Renal cortex interstitium (tissue), 15 donors: ENCODE measurements at places on chromosomes 2 and 18.
A peak's percentile ranks its signal among the peaks of the same experiment; 100 is the strongest.

DNA sequence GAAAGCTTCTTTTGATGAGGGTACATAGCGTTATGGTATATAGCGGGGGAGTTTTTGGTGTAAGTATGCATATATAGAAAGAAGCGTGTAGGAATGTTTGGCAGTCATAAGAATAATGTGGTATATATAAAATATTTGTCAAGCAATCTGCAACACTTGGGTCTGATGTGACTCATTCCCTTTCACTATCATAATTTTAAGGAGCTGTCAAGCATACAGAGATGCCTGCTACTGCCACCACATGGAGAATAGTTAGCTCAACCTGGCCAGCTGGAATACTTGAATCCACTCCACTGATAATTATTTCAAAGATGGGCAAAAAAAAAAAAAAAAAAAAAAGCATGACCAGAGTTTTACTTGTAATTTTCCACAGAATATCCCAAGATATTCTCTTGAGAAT lies 559.8 kb upstream of the REG3G start:
- DNase-seq, result no peak

DNA sequence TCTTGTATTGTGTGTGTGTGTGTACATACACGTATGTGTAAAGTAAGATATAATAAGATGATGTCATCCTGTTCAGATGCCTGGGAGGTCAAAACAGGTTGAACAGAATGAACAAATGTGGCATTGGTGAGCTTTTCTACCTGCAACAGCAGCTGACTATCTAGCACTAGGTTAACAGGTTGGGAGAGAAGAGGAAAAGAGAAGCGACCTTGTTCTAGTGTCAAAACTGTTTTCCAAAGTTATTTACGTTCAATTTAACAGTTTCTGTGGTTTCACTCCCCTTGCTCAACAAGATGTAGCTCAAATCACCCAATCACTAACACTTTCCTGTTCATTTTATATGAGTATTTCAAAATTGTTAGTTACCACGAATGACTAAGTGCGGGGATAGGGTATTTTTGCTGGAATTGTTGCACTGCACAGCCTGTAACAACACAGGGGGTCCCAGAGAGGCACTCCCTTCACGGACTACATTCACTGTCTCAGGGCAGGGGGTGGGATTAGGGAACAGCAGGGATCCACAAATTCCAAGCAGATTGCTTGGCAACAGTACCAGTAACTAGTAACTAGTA lies 67.5 kb upstream of the DTNB start:
- no peak for DNase-seq

DNA sequence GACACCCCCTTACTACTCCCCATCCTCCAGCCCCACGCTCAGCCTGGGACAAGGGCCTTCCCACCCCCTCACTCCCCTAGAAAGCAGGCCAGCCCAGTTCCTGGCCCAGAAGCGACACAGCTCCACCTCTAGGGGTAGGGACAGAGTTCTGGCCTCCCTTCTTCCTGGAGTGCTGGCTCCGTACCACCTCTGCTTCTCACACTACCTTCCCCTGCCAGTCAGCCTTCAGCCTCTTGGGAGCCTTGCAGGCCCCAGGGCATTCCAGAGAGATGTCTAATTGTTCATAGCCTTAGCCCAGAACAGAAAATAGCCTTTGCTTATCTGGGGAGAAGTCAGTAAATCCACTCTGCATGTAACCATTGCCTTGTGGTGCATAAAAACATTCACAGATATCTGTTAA lies 13.1 kb upstream of the CATIP start:
- no peak for DNase-seq

- no peak for DNase-seq
These were observed 6.2 kb upstream of the INPP4A start for GRCh38 chr2:98438190-98439133.

DNA sequence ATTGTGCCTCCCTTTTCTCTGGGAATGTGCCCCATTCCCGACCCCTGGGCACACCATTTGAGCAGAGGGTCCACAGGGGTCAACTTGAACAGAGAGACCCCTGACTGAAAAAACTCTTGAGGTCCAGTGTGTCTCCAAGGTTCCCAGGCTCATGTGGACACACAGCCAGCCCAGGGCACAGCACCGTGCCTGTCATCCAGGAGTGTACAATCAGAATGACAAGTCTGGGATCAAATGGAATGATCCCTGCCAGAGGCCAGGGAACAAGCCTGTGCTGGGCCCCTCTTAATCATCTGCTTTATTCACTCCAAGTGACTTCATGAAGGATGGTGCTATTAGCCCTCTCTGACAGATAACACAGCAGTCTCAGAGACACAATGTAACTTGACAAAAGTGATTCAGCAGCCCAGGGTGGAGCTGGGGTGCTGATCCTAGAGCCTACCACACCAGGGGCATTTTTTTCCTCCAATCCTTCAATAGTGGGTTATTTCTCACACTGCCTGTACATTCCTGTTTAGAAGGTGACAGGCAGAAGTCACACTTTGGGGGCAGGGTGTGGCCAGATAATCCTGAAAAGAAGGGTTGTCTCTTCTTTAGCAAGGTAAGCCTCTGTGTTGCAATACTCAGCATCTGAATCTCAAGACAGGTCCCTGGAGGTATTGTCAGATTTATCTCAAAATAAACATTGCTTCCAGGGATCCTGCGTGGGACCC lies 84.0 kb upstream of the TMEM200C start:
- DNase-seq, result no peak

DNA sequence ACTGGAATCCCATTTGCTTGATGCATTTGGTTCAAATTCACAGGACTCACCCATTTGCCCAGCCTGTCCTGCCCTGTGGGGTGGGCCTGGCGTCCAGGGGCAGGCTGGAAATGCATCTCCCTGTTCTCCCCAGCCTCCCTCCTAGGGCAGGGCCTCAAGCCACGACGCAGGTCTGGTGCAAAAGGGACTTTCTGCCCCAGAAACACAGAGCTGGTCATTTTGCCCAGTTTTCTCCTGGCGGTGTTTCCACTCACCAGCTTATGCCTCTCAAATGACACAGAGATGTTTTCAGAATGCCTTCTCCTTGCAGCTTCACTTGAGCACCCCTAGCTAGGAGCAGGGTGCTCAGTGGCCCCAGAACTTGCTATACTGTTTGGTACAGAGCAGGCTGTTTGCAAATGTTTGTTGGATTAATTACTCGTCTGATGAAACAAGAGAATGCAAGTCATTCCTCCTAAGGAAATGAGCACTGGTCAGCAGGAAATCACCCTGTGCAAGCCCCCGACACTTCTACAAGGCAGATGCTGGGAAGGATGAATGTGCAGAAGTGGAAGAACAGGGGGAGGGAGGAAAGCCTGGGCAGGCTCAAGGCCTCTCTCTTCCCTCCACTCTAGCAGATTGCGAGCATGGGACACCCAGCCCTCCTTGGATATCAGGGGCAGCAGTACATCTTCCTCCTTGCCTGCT lies 164.3 kb upstream of the APCDD1 start:
- DNase-seq, result peak; percentile 47

DNA sequence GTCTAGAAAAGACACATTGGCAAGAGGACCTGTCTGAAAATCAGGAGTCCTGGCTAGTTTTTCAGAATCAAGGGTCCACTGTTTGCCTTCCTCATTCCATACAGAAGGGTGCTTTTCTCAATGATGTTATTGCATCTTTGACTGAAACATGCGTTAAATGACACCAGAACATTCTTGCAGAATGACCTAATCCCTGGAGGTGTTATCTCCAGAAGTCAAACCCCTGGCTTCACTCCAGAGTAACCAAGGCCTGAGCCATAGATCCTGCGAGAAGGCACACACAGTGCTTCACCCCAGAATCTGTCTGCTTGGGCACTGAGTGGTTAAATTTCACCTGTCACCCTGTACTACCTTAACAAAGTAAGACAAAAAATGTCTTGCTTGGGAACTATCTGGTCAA lies 1055.2 kb upstream of the FANCL start:
- DNase-seq, result no peak

GRCh38 chr2:58959996-58960395 lies 718.9 kb upstream of the FANCL start:
- no peak for DNase-seq

- DNase-seq, result no peak
These were observed 23.6 kb downstream of the OLA1 start for GRCh38 chr2:174224665-174225288.

DNA sequence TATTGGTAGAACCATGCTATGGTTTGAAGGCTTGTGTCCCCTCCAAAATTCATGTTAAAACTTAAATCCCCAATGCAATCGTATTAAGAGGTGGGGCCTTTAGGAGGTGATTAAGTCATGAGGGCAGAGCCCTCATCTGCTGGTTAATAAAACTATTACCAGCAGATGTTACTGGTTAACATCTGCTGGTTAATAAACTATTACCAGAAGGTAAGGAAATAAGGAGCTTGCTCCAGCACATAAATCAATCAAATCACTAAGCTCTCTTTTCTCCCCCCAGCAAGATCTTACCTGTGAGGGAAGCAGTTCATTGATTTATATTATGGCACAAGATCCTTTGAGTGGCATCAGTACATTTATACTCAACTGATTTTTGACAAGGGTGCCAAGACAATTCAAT lies 96.9 kb downstream of the AAK1 start:
- DNase-seq, result no peak

DNA sequence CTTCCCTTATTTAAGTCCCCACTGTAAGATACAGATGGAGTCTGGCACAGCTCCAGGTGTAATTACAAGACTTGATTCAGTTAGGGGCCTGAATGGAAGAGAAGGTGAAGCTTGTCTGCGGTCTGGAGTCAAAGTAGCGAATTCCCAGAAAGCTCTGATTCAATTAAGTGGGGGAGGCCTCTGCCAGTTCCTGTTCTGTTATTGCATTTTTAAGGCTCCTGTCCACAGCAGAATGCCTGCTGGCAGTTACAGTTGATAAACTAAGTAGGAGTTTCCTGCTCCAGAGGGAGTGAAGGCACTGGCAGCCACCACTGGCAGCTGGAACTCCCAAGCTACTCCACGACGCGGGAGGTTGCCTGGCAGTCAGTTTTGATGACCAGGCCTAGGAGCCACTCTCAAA lies 181.1 kb downstream of the SOCS6 start:
- DNase-seq, result no peak

DNA sequence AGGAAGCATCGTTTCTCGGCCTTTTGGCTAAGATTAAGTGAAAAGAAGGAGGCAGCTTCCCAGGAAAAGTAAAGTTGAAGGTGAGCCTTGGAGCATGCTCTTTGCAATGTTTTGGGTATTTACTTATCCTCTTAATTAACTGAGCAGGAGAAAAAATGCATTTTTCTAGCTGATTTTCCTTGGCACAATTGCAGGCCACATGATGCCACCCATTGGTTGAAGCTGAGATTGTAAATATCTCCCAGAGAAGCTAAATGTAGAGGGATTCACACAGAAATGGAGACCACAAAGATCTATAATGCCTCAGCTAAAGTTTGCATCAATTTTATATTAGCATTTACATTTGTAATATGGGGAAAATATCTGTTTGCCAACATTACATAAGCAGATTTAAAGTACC lies 294.1 kb downstream of the KCNS3 start:
- DNase-seq, result no peak

DNA sequence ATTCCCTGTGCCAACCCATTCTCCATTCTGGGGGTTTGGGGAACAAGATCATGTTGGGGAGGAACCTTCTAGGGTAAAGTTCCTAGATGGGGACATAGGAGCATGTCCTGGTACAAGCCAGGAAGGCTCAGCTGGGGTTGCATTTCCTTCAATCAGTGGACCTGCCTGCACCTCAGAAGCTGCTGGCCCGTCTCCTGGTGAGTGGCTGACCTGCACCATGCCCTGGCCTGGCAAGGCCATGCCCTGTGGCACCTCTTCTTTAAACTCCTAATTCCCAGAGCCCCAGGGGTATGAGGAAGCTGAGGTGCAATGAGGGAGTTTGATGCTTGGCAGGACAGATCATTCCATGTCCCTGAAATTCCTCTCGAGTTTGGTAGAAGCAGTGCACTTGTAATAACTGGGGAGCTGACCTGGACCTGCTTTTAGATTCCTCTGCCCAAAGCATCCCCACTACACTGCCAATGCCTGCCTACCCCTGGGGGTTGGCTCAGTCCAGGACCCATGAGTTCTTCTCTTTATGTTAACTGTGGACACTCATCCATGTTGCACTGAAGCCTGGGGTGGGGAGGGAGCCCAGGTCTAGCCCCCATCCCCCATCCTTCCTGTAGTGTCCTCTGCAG lies 25.3 kb downstream of the MROH2A start:
- no peak for DNase-seq

DNA sequence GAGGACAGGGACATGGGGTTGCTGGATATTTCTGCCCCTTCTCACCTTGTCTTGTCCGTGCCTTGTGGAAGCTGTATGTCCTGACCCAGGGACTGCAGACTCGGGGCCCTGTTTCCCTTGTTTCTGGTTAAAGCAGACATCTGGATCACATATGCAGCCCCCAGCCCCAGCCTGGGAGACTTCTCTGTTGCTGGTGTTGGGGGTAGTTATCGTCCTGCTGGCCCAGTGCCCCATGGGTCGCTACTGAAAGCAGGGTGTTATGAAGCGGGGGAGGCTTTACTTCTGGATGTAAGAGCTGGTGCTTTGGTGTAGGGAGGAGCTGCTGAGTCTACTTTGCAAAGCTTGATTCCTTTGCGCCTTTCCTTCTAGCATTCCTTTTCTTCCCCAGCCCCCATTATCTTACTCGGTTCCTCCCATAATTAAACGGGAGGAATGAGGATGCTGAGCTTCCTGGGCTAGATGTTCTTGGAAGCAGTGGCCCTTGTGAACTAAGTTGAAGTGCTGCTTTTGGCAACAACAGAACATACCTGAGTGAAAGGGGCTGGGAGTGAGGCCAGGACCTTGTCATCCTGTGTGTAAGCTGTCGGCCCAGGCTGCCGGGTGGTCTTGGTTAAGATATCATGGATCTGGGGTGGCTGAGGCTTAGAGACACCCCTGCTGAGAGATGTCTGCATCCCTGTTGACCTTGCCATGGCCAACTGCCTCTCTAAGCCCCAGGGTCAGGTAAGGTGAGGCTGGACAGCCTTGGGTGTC lies 3.4 kb downstream of the TET3 start:
- DNase-seq, result no peak

DNA sequence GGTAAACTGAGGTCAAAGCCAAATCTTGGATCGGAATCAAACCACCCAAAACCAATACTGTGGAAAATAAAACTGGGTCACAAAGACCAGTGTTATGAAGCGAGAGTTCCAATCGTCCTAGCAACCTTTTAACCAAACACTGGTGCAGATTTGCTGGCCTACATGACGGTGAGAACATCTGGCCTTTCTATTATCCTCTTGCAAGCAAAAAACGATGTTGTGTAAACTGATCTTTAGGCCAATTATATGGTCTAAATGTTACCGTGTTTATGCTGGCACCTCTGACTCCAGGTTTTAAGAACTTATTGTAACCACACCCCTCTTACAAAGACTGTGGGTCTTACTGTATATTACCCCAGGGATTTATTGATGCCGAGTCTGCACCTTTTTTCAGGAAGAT lies 145.9 kb downstream of the GFPT1 start:
- no peak for DNase-seq

- no peak for DNase-seq
These were observed 68.5 kb downstream of the ZEB2 start for GRCh38 chr2:144451443-144451842.

- no peak for DNase-seq
These were observed 45.0 kb downstream of the TPGS2 start for GRCh38 chr18:36783792-36784191.

DNA sequence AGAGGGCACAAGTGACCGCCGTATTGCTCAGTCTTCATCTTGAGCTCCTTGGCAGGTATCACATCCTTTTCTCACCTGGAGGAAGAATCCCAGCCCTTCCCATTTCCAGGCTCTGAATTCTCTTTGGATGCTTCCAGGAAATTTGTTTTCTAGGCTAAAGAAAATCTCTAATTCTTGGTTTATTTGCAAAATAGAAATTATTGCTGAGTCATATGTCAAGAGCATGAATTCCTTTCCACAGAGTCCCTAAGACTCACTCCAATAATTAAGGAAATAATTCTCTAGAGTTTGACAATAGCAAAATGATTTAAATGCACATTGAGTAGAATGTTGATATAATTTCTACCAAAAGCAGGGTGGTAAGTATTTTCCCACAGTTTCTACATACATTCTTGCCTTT lies 16.3 kb upstream of the CCDC68 start:
- DNase-seq, result no peak
